ENCODE measurements at places on chromosomes 3 and 15.

DNA sequence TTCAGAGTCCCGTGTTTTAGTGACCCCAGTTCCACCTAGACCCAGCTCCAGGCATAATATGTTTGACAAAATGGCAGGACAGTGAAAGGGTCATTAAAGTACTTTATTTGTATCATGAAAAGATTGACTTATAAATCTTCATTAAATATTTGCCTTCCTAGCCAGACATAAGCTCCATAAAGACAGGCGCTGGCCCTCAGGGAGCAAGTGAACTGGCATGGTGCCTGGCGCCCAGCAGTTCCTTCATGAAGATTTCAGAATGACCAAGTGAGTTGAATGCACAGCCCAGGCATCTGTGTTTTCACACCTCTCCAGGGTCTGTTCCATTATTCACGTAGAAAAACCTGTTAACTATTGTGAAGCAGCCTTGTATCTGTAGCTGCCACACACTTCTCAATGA lies 166.2 kb downstream of the GAP43 start:
- no peak for DNase-seq

DNA sequence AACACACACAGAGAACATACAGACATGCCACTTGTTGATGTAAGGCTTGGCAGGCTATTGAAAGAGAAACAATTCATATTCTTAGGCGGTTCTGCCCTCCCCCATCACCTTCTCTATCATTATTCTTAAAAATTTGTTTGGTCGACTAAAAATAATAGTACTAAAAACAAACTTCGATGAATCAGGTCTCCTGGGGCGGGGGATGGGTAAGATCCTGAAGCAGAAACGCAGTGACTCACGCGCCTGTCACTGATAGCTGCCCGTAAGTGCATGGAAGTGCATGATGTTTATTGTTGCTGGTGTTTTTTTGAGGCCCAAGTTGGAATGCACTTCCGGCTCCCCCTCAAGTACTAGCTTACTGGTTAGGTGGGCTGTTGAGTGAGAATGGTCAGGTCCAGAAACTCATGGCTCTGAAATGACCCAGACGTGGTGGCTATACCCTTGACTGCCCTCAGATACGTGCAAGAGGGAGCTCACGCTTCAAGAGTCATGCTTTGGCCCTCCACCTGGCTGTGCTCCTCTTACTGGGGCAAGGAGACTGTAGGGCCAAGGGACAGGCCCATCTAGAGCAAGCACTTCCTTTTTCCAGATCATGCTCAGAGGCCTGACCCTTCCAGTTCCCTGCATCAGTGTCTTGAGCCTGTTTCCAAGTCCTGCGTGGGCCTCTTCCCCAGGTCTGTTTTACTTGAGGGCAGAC lies 10.9 kb downstream of the SMAD3 start:
- peak; percentile 42 for DNase-seq

DNA sequence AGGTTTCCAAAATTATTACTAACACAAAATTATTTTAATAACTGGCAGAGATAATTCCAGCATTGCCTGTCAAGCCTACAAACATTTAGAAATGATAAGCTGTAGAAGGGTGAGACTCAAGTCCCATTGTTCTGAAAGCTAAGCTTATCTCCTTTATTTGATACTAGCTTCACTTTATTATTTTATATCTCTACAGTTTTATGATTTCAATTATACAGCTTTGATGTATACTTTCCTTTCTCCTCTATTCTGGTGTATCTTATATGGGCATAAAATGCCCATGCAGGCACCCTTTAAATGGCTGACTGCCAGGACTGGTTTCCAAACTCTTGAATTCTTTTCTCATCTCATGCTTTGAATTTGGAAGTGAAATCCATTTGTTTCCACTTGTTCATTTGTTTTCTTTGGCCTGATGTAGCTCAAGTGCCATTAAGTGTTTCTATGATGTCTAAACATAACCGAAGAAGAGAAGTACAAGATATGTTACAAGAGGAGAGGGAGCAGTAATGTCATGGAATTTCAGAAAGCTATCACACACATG lies 372.1 kb upstream of the ARHGEF26 start:
- DNase-seq = no peak

- DNase-seq = no peak
Measured at GRCh38 chr3:142886940-142887339, 1.9 kb downstream of the PCOLCE2 start.

- DNase-seq = peak; percentile 13
Measured at GRCh38 chr3:28317438-28318022, 31.0 kb upstream of the ZCWPW2 start.

Data from stimulated activated CD4-positive, alpha-beta T cell treated with anti-CD3 and anti-CD28 coated beads, Interleukin-2, amount 100 ng/mL, for 4 hours (primary cell).